GM23338 (cell line): ENCODE measurements at places on chromosomes 1 and 21.

DNA sequence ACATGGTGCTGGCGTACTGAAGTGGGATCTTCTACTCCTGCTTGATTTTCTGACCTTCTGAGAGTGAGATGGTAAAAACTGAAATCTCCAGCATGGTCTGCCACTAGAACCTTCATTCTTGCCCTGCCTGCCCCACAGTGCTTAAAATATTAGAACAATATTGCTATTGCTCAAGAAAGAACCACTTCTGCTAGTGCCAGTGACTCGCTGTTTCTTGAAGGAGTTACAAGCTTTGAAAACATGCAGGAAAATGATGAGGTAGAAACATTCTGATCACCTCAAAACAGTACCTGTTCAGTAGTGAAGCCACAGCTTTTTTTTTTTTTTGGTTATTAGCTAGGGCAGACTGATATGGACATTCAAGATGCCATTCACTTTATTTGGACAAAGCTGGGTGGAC is 95.3 kb downstream of the BACH1 start:
- no peak for DNase-seq
- no peak overlapping the region for H3K4me3 ChIP-seq
- H3K4me1 ChIP-seq, result no peaks in the 10 kb centered on the region
- no peaks in the 10 kb centered on the region for H3K27me3 ChIP-seq

DNA sequence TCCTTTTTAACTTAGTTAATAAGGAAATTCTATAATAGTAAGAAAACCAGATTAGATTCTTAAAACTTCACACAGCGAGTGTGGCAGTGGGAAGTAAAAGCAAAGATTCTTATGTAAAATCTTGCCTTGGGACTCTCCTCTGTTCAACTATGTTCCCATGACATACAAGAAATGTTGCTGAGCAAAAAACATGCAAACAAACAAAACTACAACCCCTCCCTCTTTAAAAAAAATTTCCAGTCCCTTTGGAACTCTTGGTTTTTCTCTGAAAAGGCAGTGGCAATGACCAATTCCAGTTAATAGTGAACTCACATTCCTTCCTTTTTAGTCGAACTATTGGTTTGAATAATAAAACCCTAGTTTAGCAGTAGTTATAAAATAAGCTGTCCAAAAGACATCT is 453.1 kb upstream of the ZRANB2 start:
- no peaks in the 10 kb centered on the region for H3K36me3 ChIP-seq
- no peak overlapping the region for H3K4me3 ChIP-seq
- no peak for DNase-seq
- H3K27ac ChIP-seq, result no peak overlapping the region
- no peaks in the 10 kb centered on the region for H3K27me3 ChIP-seq

DNA sequence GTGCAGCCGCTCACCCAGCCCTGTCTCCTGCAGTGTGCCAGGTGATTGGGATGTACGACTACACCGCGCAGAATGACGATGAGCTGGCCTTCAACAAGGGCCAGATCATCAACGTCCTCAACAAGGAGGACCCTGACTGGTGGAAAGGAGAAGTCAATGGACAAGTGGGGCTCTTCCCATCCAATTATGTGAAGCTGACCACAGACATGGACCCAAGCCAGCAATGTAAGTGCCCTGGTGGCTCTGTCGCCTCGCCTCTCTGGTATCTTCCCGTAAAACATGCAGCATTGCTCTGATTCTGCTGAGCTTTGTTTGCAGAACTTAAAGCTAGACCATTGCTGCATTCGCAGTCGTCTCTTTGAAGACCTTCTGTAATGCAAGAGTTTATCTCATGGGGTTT is 79.2 kb downstream of the ATP5PO start:
- no peak overlapping the region for H3K4me3 ChIP-seq
- DNase-seq, result no peak
- H3K27ac ChIP-seq, result no peak overlapping the region
- H3K4me1 ChIP-seq, result no peaks in the 10 kb centered on the region

GRCh38 chr1:117760069-117760468 is 154.2 kb downstream of the TENT5C start:
- H3K27me3 ChIP-seq, result no peaks in the 10 kb centered on the region
- no peak overlapping the region for H3K4me3 ChIP-seq
- DNase-seq, result no peak

DNA sequence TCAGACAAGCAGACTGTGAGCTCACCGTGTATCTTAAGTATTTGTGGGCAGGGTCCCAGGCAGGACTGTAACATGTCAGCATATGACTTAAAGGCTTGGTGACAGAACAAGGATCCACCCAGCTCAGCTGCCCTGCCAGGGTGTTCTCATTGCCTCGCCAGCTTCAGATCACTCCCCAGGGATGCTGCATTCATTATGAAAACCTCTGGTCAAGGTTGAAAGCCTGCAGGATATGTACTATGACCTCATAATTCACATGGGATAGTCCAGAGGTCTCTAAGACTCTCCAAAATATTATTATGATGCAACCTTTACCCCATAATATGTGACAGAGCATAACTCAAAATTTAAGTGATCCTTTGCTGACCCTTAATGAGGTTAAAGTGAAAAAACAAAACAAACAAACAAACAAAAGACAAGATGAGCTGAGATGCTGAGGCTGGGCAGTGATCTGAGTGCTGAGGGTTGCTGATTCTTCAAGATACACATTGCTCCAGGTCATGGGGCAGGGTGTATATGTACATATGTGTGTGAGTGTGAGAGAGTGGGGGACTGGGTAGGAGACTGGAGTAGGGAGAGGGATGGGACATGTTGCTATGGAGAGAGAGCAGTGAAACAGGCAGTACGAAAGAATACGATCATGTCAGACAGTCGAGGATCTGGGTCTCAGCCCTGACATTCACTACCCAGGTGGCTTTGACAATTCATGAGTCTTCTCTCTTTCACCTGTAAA is 98.8 kb upstream of the DUSP10 start:
- H3K36me3 ChIP-seq, result no peaks in the 10 kb centered on the region
- H3K4me1 ChIP-seq, result no peaks in the 10 kb centered on the region
- no peaks in the 10 kb centered on the region for H3K27me3 ChIP-seq
- no peak overlapping the region for H3K4me3 ChIP-seq

- H3K27ac ChIP-seq, result no peak overlapping the region
- H3K36me3 ChIP-seq, result no peaks in the 10 kb centered on the region
- H3K4me3 ChIP-seq, result no peak overlapping the region
- peaks cover 9% of the 10 kb centered on the region; the same call in 1 of the 2 replicates for H3K4me1 ChIP-seq
Observed at GRCh38 chr1:53346814-53347176, 18.9 kb upstream of the LRP8 start.

DNA sequence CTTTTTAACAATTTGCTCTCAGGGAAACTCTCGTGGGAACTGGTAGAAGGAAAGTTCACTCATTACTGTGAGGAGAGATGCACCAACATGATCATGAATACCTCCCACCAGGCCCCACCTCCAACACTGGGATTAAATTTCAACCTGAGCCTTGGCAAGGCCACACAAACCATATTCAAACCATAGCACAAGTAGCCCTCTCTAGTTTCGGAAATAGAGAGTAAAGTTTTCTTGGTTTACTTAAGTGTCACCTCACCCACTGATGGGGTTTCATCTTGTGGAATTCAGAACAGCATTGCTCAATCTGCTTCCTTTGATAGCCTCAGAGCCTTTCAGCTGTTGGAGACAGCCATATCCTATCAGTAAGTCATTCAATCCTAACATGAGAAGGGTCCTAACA is 25.5 kb upstream of the CCSAP start:
- H3K27me3 ChIP-seq, result no peaks in the 10 kb centered on the region
- DNase-seq, result no peak
- no peaks in the 10 kb centered on the region for H3K4me1 ChIP-seq
- no peak overlapping the region for H3K27ac ChIP-seq
- no peaks in the 10 kb centered on the region for H3K36me3 ChIP-seq
- no peak overlapping the region for H3K4me3 ChIP-seq

DNA sequence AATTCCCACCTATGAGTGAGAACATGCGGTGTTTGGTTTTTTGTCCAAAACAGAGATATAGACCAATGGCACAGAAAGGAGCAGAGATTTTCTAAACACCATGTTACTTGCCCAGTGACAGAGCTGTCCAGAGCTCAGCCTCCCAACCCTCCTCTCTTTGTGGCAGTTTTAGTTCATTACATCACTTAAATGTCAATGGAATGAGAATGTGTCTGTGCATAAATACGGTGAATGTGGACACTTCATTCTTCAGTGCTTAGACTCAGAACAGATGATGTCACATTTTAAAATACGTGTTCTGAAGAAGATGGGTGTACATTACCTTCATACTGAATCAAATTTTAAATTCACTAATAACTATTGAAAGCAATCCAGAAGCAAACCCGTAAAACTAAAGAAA is 374.9 kb downstream of the DSCAM start:
- no peak overlapping the region for H3K4me3 ChIP-seq
- DNase-seq, result no peak
- H3K27ac ChIP-seq, result no peak overlapping the region
- H3K27me3 ChIP-seq, result no peaks in the 10 kb centered on the region

- H3K36me3 ChIP-seq, result no peaks in the 10 kb centered on the region
- peak; percentile 86 for DNase-seq
- H3K4me3 ChIP-seq, result peak overlapping the region; percentile 36
- H3K27ac ChIP-seq, result no peak overlapping the region
Observed at GRCh38 chr1:203996126-203996525, 76.8 kb upstream of the SOX13 start.

DNA sequence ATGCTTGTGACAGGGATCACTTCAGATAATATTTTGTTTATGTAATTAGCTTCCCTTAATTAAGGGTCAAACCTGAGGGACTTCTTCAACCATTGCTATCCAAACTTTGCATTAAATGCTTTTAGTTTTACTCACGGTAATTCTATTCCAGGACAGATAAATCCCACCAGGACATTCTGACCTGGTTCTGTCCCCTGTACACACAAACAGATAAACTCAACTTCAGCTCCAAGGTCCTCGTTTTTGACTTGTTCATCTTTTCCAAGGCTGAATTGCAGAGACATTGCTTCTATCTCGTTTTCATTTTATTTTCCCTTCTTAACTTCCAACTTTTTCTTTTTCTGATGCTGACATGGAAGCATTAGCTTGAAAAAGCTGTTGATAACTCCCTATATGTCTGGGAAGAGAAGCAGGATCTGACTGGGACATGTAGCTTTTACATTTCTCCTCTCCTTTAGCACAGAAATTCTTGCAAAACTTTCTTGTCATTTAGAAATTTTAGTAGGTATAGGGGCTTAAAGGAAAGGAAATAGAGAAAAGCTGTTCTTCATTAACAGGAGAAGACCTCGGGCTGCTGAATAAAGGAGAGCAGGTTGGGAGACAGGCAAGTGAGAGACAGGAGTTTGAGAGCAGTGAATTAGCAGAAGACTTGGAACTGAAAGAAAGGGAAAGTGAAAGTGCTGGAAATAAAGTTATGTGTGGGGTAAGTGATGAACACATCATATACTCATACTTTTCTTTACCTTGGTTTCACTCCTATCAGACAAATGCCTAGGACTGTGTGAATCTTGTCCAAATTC is 231.7 kb upstream of the B3GALT2 start:
- no peaks in the 10 kb centered on the region for H3K4me1 ChIP-seq
- H3K4me3 ChIP-seq, result no peak overlapping the region
- no peak overlapping the region for H3K27ac ChIP-seq
- H3K27me3 ChIP-seq, result no peaks in the 10 kb centered on the region
- no peaks in the 10 kb centered on the region for H3K36me3 ChIP-seq

GRCh38 chr1:7940745-7941436 is at the start of gene TNFRSF9:
TNFRSF9 (minus strand) TSS chr1:7940839; CDS start chr1:7939994, 845 bp downstream.
- peaks cover 3% of the 10 kb centered on the region; the same call in 1 of the 2 replicates for H3K4me1 ChIP-seq
- no peaks in the 10 kb centered on the region for H3K36me3 ChIP-seq
- DNase-seq, result no peak
- H3K27ac ChIP-seq, result no peak within 1 kb of the TSS

DNA sequence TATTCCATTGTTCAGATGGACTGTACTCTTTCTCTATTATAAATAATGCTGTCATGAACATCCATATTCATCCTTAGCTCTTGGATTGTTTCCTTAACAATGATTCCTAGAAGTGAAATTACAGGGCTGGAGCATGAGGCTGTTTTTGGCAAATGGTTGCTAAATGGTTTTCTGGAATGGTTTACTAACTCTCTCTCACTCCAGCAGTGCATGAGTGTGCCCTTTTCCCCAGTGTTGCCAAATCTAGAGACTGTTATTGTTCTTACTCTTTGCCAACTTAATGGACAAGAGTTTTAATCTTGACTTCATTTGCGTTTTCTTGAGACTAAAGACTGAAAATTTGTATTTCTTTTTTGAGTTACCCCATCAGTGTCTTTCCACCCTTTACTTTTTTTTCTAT is 113.0 kb downstream of the PAPPA2 start:
- no peak for DNase-seq
- H3K27me3 ChIP-seq, result no peaks in the 10 kb centered on the region
- H3K27ac ChIP-seq, result no peak overlapping the region
- no peaks in the 10 kb centered on the region for H3K36me3 ChIP-seq

GRCh38 chr1:23029337-23029736 is 10.1 kb downstream of the KDM1A start:
- no peak overlapping the region for H3K4me3 ChIP-seq
- no peak overlapping the region for H3K27ac ChIP-seq
- H3K27me3 ChIP-seq, result no peaks in the 10 kb centered on the region
- DNase-seq, result no peak
